ENCODE measurements at places on chromosomes 13 and 19.

DNA sequence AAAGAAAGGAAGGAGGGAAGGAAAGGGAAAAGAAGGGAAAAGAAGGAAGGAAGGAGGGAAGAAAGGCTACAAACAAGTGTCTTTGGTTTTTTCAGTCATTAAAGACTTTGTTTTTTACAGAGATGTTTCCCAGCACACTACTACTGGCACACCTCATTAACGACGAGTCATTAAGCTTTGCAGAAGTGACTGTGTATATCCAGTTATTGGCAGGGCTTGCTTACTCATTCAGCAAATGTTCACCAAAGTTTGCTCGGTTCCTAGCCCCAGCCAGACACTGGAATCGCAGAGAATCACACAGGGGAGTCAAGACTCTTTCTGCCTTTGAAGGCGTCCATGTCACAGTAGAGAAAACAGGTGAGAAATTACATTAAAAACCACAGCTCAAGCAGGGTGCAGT is 4.3 kb downstream of the NLRP12 start:
- DNase-seq, result no peak

DNA sequence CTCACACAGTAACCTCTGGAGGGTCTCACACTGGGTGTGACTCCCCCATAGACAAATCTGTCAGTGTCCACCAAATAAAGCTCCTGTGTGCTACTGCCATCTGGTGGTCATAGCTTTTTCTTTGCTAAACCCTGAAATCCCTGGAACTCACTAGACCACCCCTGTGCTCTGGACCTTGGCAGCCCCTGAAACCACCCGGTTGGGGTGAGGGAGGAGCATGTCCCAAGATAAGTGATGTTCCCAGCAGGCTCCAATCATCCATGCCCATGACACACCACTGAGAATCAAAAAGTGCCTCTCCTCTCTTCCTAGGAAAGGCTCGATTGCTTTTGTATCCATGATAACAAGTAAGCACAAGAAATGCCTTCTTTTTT is 6.5 kb upstream of the HSD17B14 start:
- DNase-seq, result peak; percentile 70

DNA sequence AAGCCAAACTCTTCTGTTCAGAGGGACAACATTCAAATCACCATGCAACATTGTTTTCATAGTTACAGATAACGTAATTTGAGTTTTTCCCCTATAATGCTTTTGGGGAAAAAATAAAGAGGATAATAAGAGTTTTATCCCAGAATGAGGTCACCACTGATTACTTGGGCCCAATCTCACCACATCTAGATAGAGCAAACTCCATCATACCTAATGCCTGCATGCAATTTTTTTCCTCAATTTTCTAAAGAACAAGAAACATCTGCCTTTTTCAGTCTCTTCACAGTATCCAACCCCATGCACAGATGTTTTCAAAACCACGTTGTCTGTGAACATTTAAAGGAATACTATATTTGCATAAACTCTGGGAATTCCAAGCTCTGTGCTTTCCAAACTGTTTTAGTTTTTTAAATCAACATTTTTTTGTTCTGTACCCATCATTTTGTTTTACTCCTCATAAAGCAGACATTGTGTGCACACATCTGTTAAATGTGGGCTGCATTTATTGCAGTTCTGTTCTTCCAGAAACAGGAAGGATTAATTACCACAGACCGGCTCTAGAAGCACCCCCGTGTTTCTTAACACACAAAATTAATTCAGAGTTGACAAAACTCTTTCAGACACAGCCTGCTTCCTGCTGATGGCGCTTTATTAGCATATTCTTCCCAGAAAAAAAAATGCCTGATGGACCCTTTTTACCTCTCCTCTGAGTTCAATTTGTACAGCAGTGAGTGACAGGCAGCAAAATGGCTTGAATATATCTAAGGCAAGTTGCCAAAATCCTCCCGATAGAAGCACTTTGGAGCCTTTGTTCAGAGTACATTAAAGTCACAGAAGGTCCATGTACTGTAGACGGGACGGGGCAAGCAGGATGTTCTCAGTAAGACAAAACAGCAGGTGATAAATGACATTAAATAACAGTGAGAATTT is 1171.9 kb downstream of the EFNB2 start:
- DNase-seq, result no peak

- DNase-seq, result no peak
Observed at GRCh38 chr19:2041433-2041682, 9.7 kb downstream of the MKNK2 start.

- DNase-seq, result no peak
Observed at GRCh38 chr19:42601811-42602443, 7.2 kb upstream of the CEACAM8 start.

GRCh38 chr19:4267101-4267900 is 11.8 kb upstream of the SHD start:
- DNase-seq, result peak; percentile 60

GRCh38 chr13:98385606-98386005 is 191.3 kb downstream of the STK24 start:
- DNase-seq, result no peak

DNA sequence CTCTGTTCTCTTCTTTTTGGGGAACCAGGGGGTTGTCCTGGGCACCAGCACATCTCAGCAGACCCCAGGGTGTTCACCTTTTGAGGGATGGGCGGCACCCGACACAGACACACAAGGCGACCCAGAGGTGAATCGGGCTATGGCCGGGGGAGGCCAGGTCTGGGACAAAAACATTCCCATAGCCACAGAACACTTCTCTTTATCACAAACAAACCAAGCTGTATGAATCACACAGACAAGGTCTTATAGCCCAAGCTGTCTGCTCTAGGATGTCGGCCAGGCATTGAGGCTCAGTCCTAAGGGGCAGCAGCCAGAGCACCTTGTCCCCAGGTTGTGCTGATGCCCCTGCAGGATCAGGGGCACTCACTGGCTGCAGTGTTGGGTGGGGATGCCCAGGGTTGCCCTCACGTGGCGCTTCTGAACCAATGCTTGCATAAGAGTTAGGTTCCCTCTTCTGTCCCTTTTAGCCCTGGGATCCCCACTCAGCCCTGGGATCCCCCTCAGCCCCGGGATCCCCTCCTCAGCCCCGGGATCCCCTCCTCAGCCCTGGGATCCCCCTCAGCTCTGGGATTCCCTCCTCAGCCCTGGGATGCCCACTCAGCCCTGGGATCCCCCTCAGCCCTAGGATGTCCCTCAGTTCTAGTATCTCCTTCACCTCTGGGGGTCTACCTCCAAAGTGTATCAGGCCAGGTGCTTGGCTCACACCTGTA is 26.9 kb downstream of the MAU2 start:
- DNase-seq, result no peak

GRCh38 chr13:112624602-112625430 is 36.9 kb upstream of the TUBGCP3 start:
- DNase-seq, result no peak

- DNase-seq, result no peak
Observed at GRCh38 chr13:42086582-42086981, 38.1 kb downstream of the DGKH start.

- no peak for DNase-seq
Observed at GRCh38 chr13:61774903-61775302, 359.3 kb upstream of the PCDH20 start.
